Ureter (tissue), 1 donor: ENCODE measurements at places on chromosomes 3 and 15. TPM values are rescaled to one million over a fixed set of nuclear protein-coding genes. Genes with fewer than 3 reads are reported as not detected.

DNA sequence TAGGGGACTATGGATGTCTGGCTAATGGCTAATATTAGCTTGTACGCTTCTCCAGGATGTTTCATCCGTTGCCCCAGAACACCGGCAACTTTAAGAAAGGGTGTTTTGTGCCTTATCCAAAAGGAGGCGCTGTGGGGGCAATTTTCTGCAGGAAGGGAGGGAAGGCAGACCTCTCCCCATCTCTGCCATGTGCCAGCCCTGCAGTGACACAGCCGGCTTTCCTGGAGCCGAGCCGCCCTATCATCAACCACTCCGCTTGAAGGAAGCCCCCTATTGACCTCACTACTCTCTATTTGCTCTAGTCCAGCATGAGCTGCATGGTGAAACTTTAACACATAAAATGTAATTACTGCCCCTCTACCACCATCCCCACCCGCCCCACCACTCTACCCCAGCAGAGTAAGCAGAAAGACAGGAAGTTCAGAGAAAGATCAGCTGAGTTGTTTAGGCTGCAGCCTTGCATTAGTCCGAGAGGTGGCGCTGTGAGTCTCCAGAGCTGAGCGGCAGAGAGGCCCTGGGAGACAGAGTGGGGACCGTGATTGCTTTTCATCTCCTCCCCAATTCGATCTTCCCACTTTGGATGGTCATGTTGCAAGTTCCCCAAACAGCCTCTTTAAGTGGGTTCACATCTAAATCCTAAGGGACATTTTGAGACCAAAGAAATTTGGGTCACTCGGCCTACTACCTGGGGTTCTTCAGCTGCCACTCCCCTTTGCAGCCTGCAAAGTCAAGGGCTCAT lies 24.5 kb upstream of the RAD18 start:
- DNase-seq: peak; percentile 65

DNA sequence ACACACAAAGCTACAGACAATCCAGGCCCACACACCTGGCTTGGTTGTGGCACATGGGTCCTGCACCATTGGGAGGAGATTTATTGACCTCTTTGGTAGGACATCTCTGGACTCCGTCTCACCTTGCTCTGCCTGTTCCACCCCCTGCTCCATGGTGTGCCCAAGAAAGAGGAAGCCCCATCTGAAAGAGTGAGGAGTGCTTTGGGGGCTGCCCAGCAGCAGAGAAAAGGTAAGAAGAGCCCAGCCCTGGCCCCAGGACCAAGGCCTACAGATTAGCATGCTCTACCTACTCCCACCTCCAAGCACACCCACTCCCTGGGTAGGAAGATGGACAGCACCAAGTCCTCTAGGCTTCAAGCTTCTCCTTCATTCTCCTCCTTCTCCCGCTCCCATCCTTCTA lies 3.2 kb upstream of the DCAF1 start:
- no peak for DNase-seq

- DNase-seq: no peak
These were observed 84.2 kb downstream of the LSM3 start for GRCh38 chr3:14262867-14263266.

The FAIM gene
- total RNA-seq: 13.7 TPM
